Activated T-cell treated with anti-CD3 and anti-CD28 coated beads for 48 hours (primary cell): ENCODE measurements at places on chromosomes 11 and 22.
A peak's percentile ranks its signal among the peaks of the same experiment; 100 is the strongest.

DNA sequence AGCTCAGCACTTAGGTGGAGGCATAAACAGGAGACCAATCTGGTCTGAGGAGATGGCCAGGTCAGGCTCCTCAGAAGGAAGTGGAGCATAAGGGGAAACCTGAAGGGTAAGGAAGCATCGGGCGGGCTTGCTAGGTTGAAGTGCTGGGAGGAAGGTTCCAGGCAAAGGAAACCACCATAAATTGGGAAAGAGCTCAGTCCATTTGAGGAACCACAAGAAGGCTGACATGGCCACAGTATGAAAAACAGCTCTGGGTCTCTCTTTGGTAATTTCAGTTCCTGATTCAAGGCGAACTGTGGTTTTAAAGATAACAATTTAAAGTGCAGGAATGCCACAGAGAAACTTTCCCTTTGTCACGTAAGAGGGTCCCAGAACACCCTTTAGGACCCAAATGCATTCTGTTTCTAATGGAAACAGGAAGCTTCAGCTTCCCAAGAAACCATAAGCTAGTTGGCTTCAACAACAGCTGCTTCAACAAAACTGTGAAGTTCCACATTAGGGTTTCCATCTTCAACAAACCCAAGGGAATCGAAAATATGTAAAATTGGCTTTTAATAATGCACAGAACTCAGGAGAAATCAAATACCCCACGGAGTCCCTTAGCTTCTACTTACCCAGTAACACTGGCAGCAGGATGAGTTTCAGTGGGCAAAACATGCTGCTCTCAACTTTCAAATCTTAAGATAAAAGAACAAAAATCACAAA is 10.4 kb downstream of the JAML start:
- no peak for DNase-seq

DNA sequence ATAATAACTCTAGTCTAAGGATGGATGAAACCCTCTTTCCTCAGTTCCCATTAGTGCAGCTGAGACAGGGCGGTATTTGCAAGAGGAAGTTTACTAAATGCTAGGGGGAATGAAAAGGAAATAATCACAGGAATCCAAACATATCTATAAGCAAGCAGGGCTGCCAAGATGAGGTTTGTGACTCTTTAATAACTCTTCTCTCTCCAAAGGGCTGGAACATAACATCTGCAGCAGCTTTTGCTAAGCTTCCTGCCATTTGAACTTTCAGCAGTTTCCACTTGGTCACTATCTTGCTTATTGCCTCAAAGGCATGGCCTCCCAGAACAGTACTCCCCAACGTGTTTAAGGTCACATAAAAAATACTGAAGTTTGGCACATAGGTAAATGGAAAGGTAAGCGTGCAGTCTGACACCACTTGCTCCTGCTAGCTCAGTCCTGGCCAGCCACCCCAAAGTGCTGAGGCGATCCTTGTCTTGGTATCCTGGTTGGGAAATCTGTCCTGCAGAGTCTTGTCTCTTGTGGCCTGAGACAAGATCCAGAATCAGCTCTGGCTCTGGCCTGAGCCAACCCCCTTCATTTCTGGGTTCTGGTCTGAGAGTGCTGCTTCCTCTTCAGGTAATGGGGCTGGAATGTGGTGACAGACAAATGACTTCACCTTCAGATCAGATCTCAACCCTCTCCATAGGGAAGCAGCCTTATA is 81.8 kb downstream of the KCNC1 start:
- DNase-seq: no peak

DNA sequence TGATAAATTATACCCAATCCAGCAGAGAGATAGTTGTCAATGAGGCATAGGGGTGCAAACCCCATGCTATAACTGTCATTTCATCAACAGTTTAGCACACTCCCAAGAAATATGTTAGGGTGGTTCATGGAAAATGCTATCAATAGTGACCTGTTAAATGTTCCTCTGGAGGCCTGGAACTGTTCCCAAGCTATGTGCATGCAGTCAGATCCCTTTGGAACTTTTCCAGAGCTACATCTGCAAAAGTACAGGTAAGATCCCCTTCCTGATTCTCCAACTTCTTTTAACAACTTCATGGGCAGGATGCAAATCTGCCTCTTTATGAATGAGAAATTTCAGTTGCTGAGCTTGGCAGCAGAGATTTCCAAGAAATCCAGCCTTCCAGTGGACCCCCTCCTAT is 27.2 kb downstream of the ABTB2 start:
- DNase-seq: no peak

DNA sequence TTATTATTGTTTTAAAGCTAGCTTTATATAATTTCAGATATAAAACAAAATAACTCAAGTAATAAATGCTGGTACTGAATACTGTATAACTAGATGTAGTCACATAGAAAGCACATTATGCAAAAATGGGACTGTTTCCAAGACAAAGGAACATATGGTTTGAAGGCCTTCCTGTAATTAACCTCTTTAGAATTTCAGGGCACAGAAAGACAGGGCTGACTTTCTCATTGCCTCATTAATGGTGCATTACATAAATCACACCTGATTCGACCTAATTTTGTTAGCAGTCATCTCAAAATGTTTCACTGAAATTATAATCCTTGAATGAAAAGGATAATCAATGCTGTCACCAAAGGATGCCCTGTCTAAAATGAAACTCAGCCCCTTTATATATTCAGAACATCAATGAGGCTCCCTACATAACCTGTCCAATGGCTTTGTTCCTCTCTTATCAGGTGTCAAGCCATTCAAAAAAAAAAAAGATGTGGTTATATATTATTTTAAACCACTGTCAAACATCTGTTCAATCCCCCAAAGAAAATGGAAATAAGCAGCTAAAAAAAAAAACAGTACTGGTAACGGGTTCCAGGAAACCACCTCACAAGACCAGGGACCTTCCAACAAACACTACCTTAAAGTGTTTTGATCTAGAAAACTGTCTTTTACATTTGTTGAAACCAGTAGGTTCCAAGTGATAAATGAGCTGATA is 77.4 kb downstream of the FAM168A start:
- DNase-seq: no peak

- DNase-seq: peak; percentile 78
Measured at GRCh38 chr11:60978546-60979380, 7.3 kb downstream of the CD6 start.

DNA sequence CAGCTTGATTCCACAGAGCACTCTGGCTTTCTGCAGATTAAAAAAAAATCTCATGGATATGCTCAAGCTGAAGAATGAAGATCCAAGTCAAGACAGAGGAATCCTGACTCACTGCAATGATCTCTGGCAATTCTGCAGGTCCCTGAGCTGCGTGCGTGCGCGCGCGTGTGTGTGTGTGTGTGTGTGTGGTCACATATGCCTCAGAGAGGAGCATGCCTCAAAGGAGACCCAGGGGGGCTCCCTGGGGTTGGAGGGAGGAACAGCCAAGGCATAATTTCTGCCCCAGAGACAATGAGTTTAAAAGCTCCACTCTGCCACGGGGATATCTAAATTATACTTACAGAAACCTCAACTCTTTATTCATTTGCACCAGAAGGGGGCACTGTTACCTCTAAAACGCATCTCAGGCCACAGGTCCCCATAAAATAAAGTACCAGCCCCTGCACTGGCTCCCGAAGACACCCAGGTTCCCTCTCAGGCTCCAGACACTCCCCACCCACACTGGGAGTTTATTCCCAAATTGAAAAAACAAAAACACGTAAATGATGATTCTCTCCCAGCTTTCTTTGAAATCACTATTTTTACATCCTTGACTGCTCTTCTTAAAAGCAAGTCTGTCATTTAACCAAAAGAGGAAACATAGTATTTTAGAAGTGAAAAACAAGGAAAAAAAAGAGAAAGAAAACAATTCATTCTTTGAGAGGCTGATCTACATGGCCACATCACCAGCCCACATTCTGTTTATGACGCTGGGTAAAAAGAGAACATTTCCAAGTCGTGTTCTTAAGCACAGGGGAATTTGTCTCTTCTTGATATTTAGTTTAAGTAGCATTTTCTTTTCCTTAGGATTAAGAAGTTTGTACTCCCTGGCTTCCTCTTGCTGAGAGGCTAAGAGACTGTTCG is 401.0 kb downstream of the LARGE1 start:
- DNase-seq: no peak

- no peak for DNase-seq
Measured at GRCh38 chr22:24507716-24508115, 12.6 kb downstream of the UPB1 start.

- DNase-seq: no peak
Measured at GRCh38 chr11:83070731-83071566, 748 bp downstream of the RAB30 start.

- DNase-seq: no peak
Measured at GRCh38 chr22:20044495-20045151, 23.7 kb downstream of the TANGO2 start.

DNA sequence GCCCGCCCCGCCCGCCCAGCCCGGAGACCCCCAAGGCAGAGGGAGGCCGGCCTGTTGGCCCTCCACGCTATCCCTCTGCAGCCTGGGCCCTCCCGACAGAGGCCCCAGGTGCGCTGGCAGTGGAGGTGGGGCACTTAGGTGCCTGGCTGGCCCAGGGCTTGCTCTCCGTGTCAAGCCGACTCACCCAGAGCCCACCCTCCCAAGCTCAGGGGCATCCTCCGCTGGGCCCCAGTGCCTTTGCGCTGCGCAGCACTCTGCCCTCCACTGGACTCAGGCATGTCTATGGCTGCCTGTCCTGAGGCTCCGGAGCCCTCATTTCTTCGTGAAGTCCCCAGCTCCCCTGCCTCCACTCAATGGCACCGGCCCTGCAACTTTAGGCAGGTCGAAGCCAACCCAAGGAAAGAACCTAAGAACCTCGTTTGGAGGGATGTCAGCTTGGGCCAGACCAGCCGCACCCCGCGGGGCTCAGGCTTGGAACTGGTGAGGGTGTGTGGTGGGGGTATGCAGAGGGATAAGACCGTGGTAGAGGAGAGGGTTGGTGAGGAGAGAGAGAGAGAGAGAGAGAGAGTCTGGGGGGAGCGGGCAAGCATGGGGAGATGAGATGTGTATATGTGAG is 6.1 kb downstream of the SMIM45 start:
- no peak for DNase-seq

DNA sequence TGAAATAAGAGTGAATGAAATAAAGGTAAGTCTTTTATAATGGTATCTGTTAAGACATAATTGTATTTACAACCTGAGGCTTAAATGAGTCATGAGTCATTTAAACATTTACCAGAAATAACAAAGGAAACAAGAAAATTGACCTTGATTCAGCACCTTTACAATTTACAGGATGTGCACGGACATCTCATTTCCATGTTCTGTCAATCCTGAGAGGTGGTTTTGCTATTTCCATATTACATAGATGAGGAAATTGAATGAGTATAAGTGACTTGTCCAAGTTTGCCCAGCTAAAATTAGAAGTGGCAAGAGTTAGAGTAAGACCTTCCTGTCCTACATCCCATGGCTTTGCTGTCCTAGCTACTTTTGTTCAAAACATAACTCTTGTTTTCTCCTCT is 89.1 kb downstream of the TRIM44 start:
- no peak for DNase-seq

- no peak for DNase-seq
Measured at GRCh38 chr22:27125539-27125938, 468.2 kb downstream of the MIAT start.

DNA sequence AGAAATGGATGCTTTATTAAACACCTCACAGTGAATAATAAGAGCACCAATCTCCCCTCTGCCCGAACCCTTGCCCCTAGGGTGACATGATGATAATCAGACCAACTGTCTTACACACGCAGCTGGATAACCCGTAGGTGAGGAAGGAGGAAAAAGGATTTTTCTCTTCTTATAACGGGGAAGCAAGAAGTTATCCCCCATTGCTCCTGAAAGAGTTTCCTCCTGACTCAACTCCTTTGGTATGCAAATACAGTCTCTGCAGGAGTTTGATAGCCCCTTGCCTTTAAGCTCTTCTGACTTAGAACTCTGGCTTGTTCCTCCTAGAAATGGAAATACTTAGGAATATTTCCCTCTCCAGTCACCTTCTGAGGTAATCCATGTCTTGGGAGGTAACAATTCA is 455.8 kb downstream of the TMEM135 start:
- no peak for DNase-seq

- DNase-seq: no peak
Measured at GRCh38 chr11:91396236-91397133, 828.1 kb upstream of the FAT3 start.

DNA sequence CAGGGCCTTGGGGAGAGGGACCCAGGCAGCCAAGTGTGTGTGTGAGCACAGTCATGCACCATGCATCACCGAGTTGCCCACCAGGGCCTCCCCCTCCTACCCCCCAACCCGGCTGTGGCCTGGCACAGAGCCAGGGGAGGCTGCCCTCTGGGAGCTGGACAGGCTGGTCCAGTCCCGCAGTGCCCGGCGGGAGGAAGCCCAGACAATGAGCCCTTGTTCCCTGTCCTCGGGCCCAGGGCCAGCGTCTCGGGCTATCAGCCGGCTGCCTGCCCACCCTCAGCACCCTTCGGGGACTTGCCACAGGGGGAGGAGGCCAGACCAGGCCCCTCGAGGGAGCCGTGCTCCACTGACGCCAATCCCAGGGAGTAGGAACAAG is 4.5 kb downstream of the LRRC75B start:
- no peak for DNase-seq

GRCh38 chr11:130847517-130847916 is 68.8 kb downstream of the SNX19 start:
- no peak for DNase-seq

GRCh38 chr11:50412832-50413231 is 380.2 kb downstream of the OR4C45 start:
- no peak for DNase-seq

DNA sequence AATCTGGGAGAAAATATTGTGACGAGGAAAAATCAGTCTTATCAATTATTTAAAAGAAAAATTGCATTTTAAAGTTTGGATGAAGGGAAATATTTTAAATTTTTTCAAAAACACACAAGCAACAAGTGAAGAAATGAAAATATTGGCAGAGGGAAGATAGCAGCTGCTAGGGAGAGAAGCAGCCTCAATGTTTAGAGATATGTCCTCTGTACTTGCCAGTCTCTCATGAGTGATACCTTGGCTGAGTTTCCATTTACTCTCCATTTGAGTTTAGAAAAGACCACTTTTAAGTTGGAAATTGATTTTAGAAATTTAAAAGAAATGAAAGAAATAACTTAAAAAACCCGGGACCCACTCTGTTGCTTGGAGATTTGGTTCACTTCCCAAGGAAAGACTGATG is 88.6 kb upstream of the DBX1 start:
- no peak for DNase-seq

GRCh38 chr11:134401825-134402809 is 9.9 kb downstream of the B3GAT1 start:
- no peak for DNase-seq

DNA sequence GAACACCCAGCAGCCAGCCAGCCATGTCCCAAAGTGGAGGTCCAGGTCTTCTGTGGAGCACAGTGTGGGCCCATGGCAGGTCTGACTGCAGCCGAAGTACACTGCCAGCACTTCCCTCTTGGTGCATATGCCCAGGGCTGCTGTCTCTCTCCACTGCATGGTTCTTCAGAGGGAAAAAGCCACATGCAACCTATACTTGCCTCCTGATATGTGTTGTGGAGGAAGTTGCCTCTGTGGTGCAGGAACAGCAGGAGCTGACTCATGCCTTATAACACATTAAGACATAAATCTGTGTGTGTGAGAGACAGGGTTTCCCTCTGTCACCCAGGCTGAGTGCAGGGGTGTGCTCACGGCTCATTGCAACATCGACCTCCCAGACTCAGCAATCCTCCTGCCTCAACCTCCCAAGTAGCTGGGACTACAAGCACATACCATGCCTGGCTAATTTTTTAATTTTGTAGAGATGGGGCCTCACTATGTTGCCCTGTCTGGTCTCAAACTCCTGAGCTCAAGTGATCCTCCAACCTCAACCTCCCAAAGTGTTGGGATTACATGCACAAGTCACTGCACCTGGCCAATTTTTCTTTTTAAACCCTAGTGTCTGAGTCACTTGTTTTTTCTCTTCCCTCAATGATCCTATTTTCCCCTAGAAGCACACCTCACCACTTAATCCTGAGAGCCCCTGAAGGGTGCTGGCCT is 98.8 kb downstream of the MPPED2 start:
- no peak for DNase-seq
